Suprapubic skin (tissue), 4 donors: ENCODE measurements at places on chromosomes 1 and 21. TPM values are rescaled to one million over a fixed set of nuclear protein-coding genes. Genes with fewer than 3 reads are reported as not detected.

The OR10J1 gene
- total RNA-seq, result not detected

The PTPN22 gene
- total RNA-seq, result 0.34 TPM

The GUCA2B gene
- total RNA-seq, result not detected

The PERM1 gene
- 0.47 TPM for total RNA-seq

The NUDT4B gene
- total RNA-seq, result 18.9 TPM

GRCh38 chr1:246396322-246396721 is 110.8 kb downstream of the SMYD3 start:
- no peaks in the 10 kb centered on the region for H3K4me1 ChIP-seq
- H3K4me3 ChIP-seq, result no peak overlapping the region
- no peaks in the 10 kb centered on the region for H3K27me3 ChIP-seq
- no peaks in the 10 kb centered on the region for H3K36me3 ChIP-seq
- no peak overlapping the region for H3K27ac ChIP-seq

DNA sequence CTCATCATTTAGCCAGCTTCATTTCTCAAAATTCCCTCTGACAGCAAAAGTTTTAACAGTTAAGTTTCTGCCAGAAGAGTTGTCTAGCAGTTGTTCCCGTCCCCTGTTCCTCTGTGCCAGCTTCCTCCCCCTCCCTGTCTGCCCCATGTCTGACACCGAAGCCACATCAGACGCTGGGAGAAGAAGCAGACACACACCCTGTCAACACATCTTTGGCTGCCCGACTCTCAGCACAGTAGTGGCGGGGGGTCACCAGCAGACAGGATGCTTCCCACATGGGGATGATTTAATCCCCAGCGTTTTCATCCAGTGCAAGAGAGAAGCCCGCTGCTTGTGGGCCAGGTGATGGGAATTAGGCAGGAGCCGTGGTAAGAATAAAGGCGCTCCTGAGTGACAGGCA is 379.4 kb upstream of the RUNX1 start:
- peaks cover 12% of the 10 kb centered on the region for H3K27me3 ChIP-seq
- no peak overlapping the region for H3K4me3 ChIP-seq
- H3K36me3 ChIP-seq, result no peaks in the 10 kb centered on the region

GRCh38 chr1:219459351-219460080 is 153.4 kb downstream of the ZC3H11B start:
- H3K36me3 ChIP-seq, result no peaks in the 10 kb centered on the region
- no peak for DNase-seq
- no peak overlapping the region for H3K4me3 ChIP-seq
- H3K4me1 ChIP-seq, result peaks cover 47% of the 10 kb centered on the region
- no peaks in the 10 kb centered on the region for H3K27me3 ChIP-seq
- peak overlapping the region; percentile 80 for H3K27ac ChIP-seq
